NCI-H510A (cell line): ENCODE measurements at places on chromosomes 7 and 10.

DNA sequence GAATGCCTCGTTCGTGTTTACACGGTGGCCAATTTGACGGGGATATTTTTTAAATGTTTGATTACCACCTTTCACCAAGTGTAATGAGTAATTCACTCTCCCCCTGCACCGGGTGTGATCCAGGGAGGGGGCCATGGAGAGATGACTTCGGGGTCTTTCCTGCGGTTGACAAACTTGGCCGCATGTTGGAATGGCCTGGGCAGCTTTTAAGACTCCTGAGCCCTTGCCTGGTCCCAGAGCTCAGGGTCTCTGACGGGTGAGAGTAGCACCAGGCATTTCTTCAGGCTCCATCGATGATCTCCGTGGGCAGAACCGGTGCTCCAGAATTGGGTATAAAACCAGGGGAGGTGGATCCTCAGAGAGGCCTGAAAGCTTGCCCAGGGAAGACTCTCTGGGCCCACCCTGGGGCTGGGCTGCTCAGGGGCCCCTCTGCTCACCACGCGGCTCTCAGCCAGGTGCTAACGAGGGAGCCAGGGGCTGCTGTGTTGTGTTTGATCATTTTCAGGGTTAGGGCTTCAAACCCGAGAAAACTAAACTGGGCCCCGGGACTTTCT lies 882 bp downstream of the ZNF282 start:
- no peak for DNase-seq

GRCh38 chr7:131111081-131111576 lies 216.5 kb upstream of the MKLN1 start:
- no peak for DNase-seq

DNA sequence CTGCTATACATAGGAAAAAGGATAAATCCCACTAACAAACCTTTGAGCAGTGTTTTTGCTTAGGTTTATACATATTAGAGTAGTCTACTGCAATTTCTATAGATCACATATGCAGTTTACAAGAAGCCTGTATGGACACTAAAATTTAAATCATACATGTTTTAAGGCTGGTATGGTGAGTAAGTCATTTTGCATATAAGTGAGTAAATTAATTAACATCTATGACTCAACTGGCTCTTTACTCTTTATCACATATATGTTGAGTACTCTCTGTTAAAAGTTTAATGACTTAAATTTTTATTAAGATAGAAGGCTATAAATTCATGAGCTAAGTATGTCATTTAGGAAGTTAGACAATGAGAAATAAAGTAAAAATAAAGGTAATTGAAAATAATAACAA lies 69.4 kb downstream of the LRRN3 start:
- no peak for DNase-seq

DNA sequence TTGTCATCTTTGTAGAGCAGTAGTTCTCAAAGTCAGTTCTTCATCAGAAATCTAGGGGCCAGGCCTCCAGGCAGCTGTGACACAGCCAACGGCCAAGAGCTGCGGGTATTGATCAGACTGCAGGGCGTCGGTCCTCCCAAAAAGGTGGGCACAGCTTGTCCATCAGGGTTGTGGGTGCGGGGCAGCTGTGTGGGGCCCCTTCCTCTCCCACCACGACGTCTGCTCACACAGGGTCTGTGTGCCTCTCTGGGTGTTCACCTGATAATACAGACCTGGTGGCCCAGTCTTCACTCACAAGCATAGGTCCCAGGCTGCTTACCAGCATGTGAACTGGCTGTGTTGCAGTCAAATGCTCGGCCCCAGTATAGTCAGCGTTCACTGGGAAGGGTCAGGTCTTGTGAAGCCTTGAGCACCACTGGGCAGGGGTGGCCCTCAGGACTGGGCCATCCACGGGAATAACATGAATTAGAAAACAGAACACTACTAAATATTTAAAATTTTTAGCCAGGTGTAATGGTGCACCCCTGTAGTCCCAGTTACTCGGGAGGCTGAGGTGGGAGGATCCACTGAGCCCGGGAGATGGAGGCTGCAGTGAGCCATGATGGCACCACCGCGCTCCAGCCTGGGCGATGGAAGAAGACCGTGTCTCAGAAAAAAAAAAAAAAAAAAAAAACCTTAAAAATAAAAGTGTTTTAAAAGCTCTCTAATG lies 102.8 kb upstream of the DIP2C start:
- DNase-seq = no peak

GRCh38 chr7:127930341-127931328 lies 100.6 kb downstream of the LRRC4 start:
- DNase-seq = no peak

- DNase-seq = no peak
Measured at GRCh38 chr7:136911344-136911743, 42.9 kb downstream of the CHRM2 start.

- DNase-seq = no peak
Measured at GRCh38 chr7:138667535-138668228, 33.5 kb downstream of the SVOPL start.

DNA sequence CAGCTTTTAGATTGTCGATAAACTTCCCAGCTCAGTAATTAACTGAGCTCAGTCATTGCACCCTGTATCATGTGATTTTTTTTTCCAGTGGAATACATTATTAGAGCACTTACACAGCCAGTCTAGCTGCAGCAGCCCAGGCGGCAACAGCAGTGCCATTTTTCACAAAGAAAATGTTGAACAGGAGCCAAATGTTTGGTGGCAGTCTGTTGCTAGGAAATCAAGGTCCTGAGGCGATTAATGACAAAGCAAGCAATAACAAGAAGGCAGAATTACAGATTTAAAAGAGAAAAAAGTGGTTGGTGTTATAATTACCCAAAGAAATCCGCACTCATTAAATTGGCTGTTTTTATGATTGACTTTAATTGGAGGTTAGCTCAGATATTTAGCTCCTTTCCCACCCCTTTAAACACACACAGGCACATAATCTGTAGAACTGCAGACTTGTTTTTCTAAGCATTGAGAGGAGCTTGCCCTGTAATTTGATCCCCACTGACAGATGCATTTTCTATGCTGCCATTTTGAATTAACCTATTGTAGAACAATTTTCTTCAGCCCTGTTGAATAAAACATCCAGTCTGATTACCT lies 267.4 kb downstream of the ADK start:
- peak; percentile 61 for DNase-seq

DNA sequence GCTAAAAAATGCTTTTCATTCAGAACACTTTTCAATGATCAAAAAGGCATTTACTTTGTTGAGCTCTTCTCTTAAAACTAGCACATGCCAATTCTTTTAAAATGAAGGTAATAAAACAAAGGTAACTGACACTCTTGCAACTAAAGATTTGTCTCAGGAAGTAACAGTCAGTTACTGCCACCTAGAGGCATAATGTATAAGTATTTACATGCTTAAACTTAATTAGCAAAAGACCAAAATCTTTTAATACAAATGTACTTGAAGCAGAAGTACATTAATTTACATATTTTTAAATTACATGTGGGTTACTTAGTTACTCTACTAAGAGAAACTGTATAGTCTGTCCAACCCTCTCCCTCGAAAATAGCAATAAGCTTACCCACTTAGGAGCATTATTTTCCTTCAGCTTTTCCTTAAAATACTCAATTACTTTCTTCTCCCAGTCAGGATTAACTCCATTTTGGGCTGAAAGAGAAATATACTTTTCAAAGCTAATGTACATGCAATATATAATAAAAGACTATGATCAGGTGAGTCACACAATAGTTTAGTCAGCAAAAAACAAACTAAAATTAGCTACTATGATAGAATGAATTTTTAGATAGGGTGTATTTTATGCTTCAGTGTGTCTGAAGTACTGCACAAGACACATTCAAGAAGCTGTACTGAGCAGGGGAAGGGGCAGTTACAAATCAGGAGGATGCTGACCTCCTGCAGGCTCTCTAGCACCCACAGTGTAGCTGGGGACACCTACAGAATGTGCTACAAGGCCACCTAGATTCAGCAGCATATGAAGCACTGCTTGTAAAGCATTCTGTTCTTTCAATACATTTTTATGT lies 13.0 kb downstream of the MCMBP start:
- DNase-seq = no peak

DNA sequence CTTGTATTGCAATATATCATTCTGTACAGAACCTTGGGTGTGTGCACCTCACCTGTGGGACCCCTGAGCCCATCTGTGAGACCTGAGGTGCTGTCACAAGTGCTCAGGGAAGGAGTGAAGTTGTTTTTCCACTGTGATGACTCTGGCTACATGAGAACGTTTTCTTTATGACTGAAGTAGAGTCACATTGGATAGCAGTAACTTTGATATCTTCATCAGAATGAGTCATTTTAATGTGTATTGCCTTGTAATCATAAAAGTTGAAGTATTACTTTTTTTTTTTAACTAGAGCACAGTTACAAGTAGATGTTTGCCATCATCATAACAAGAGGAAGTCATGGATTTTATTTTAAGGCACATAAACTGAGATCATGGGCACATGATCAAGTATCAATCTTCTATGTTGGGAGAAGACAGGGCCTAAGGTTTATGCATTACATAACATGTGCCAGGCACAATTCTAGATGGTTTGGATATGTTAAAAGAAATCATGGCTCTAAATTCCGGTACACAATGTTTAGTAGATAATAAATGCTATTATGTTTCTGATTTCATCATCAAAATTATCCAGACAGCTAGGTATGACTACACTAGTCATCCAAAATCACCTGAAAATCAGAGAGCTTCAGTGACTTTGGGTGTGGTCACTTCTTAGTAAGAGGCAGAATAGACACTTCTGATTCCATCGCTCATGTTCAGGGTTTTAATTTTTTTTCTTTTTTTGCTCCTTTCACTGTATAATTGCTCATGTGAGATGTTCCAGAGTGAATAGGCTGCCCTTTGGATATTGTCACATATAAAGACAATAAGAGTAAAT lies 82.7 kb upstream of the KLF6 start:
- no peak for DNase-seq

DNA sequence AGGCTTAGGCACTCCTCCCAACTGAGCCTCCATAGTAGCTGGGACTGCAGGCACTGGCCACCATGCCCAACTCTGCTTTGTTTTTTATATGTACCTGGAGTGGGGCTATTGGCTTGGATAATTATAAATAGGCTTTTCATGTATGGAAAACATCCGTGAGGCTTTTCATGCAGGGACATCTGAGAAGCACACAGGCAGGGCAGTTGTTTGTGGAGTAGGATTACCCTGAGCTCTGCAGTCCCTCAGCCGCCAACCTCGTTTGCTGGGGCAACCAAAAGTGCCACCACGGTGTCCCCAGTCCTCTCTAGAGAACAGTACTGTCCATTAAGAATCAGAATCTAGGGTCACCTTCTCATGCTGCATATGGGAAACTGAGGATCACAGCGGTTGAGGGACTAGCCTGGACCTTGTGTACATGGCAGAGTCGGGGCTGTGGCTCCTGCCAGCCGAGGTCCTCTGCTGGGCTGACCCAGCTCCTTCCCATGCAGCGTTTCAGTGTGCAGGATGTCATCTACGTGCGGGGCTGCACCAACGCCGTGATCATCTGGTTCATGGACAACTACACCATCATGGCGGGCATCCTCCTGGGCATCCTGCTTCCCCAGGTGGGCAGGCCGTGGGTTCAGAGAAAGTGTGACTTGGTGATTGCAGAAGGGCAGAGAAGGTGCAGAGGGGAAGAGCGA lies 54.5 kb downstream of the TSPAN15 start:
- DNase-seq = no peak

DNA sequence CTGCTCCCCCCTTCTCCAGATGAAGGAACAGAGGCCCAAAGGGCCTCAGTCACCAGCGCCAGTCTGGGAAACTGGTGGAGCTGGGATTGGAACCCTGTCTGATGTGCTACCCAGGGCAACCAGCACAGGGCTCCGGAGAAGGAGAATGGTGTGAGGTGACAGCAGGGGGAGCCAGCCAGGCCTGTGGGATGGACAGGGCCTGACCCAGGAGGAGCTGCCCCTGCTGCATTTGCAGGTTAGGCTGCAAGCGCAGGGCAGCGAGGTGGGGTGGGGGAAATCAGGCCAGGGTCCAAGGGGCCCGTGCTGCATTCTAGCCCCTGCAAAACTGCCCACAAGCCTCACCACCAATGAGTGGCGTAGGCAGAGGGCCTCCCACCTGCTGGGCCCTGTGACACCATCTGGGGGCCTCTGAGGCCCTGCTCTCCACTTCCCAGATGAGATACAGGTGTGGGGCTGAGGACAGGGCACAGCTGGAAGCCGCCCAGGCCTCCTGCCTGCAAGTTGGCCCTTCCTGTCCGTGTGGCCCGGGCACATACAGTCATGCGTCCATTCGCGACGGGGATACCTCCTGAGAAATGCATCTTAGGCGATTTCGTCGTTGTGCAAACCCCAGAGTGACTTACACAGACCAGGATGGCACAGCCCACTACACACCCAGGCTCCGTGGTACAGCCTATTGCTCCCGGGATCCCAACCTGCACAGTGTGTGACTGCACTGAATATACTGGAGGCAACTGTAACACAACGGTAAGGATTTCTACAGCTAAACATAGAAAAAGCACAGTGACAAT lies 45.3 kb downstream of the RASGEF1A start:
- DNase-seq = no peak

GRCh38 chr10:97718659-97719142 lies 5.2 kb downstream of the MARVELD1 start:
- peak; percentile 86 for DNase-seq

GRCh38 chr10:84156768-84157167 lies 16.8 kb upstream of the GPR15LG start:
- DNase-seq = no peak

DNA sequence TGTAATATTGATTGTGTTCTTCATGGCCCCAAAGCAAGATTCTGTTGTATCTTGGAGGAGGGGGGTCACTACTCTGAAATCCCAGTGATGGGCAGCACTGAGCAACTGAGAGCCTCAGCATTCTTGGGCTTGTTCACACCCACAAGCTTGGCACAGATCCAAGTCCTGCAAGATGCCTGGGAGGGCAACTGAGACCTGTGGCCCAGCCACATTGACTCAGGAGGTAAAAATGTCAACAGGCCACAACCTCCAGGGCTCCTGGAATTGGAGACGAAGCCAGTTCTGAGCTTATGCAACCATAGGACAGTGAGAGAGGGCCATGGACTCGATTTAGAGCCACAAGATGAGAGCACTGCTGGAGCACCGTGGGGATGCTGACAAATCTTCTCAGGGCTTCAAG lies 3.1 kb upstream of the DOCK1 start:
- no peak for DNase-seq

DNA sequence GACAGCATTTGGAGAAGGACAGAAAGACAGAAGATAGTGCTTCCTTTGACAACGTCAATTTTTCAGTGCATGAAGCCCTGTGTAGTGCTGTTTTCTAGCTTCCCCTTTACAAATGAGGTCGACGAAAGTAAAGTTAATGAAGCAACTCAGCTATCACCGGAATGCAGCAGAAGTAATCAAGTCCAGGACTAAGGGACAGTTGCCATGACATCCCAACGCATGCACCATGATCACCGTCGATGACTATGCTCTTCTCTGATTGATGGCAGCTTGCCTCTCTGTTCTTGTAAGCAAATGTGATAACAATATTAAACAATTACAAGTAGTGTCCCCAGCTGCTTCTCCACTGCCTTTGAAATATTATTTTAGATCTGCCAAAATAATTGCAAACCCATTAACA lies 205.8 kb downstream of the FRMD4A start:
- no peak for DNase-seq

- DNase-seq = no peak
Measured at GRCh38 chr7:26543951-26544350, 252.3 kb downstream of the SNX10 start.
